Left ventricle myocardium superior (tissue), 1 donor: ENCODE measurements at places on chromosomes 13 and 19. TPM values are rescaled to one million over a fixed set of nuclear protein-coding genes. Genes with fewer than 3 reads are reported as not detected.
A peak's percentile ranks its signal among the peaks of the same experiment; 100 is the strongest.

GRCh38 chr13:85693889-85694511, 105.2 kb downstream of the SLITRK6 start:
- no peak for DNase-seq

GRCh38 chr13:41827507-41828213, 133.2 kb downstream of the VWA8 start:
- no peak for DNase-seq

DNA sequence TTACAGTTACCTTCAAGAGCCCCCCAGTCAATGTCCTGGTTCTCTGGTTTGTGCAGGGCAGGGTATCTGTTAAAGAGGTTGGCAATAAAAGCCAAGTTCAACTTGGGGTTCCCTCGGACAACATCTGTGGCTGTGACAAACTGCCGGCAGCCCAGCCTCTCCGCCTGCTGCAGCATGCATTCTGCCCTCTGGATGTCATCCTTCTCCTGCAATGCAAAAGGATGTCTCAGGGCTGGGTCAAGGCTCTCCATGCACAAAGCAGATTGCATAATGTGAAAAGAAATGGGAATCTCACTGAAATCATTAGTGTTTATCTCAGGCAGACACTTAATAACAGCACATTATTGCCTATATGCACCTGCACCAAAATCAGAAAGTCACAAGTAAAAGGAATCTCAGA, 35.1 kb downstream of the LCP1 start:
- DNase-seq, result no peak

DNA sequence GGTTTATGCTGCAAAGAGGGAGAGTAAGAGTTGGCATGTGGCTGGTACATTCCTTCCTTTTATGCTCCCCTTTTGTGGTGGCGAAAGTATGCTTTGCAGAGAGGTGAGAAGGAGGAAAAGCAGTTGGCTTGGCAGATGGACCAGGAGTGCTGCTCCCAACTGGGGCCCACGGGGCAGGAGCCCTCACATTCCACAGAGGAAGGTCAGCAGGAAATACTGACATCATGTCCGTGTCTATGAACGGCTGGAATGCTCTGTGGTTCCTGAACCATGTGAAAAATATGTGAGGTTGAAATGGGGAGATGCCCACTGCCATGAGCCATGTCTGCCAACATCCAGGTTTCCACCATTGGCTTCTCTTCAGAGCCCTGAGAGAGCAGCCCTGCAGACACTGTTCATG, 33.3 kb upstream of the GAS6 start:
- DNase-seq, result peak; percentile 26

DNA sequence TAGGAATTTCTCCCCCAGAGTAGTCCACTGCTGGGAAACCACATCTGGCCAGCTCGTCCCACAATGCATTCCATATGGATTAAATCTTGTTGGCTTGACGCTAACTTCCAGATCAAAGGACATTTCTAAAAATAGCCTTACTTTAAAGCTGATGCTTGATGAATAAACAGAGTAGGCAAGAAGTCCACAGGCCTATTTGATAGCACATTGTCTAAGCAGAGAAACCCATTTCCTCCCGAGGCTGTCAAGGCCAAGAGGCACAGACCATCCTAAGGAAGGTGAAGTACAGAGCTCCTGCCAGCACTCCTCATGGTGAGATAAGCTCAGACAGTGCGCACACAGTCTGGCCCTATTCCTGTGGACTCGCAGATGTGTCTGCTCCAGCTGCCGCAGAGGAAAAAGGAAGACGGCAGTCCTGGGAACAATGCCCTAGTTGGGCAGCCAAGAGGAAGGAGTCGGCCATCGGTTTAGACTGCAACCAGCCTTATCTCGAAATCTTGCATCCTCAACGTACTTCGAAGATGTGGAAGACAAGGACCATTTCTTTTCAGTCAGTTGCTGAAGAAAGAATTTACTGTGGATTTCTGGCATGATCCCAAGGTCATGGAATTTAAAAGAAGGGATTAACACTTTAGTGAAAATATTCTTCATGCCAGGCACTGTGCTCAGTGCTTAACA, 156.8 kb downstream of the RGCC start:
- DNase-seq, result peak; percentile 71

GRCh38 chr13:87169337-87169736, 501.8 kb upstream of the SLITRK5 start:
- DNase-seq, result no peak

The ZNF561 gene
- total RNA-seq, result 22.5 TPM

The CEACAM19 gene
- 4.2 TPM for total RNA-seq

The CNFN gene
- 0.55 TPM for total RNA-seq

The PSG11 gene
- not detected for total RNA-seq

The ANKRD10 gene
- total RNA-seq, result 49.4 TPM
